ENCODE measurements at places on chromosomes 2 and 18.
A peak's percentile ranks its signal among the peaks of the same experiment; 100 is the strongest.

GRCh38 chr2:105403783-105404698 lies 5.2 kb upstream of the FHL2 start:
- DNase-seq = no peak

DNA sequence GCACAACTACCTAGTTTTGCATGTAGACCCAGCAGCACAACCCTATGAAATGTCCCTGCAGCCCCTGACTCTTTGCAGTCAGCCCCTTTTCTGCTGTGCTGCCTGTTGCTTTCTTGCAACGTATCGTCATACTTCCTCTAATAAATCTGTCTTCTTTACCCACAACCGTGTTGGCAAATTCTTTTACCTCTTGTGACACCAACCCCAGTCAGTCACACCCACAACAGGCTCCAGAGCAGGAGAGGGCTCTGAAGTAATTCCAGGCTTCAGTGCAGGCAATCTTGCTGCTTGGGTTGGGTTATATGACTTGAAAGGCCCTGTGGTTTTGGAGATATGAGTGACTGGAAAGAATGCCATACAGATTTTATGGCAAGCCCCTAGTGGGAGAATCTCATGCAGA lies 79.1 kb upstream of the KCNH7 start:
- no peak for DNase-seq

DNA sequence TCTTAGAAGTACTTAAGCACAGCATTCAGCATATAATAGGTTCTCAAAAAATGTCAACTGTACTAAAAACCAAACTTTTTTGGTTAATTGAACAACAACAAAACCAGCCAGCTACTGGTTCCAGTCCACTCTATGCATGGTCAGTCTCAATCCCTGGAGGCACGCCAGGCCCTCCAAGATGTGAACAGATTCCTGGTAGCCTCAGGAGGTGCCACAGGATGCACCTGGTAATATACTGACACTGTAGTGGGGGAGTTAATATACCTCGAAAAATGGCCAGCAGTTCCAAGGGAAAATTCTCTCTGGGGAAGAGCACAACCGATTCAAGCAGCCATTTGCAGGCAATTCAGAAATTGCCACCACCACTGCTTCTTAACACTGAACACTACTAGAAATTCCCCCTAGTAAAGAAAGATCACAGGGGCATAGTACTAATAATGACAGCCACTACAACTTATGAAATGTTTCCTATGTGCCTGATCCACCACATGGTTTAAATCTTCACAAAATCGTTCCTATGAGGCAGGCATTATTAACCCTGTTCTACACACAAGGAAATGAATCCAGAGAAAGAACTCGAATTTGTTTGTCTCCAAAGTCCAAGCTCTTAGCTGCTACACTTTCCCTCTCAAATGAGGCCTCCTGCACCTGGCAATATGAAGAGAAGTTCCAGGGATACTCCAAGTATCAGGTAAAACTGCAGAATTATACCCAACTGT lies 3.4 kb downstream of the MGAT4A start:
- DNase-seq = no peak

DNA sequence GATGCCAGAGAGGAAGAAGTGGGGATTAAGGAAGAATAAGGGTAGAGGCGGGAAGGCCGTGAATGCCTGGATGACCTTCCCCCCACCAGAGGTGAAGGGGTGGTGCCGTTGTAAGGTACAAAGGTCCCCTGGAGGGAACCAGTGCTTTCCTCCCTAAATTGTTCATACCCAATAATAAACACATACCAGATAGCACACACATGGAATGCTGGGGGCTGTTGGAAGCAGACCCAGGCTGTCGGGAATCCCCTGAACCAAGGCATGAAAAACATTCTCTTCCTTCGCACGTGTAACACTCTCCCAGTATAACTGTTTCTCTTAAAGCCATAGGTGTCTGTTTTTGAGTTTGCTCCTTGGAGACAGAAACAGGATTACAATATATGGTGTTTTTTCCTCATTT lies 107.1 kb upstream of the CTAGE1 start:
- DNase-seq = no peak

DNA sequence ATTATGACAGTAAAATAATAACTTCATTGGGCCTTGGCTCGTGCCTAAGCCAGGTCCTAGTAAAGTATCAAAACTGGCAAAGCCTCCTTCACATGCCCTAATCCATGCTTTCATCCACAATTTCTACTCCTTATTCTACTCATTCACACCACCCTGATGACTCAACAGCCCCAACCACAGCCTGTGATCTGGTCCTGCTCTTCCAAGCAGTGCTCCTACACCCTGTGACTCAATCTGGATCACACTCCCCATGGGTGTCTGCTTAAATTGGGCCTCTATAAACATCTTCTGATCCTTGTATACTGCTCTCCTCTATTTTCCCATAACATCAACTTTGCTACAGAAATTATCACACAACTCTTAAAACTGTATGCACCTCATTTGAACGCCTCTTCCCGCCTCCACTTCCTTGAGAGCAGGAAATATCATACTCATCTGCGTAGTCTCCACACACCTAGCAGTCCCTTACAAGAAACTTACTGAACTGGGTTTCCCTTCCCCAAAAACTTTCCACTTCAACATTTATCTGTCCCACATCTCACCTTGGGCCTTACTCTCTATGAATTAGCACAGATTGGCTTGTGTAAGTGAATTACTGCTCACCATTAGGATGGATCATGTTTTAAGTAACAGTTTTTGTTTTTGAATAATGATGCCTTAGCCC lies 15.9 kb downstream of the GTF3C3 start:
- peak; percentile 36 for DNase-seq

DNA sequence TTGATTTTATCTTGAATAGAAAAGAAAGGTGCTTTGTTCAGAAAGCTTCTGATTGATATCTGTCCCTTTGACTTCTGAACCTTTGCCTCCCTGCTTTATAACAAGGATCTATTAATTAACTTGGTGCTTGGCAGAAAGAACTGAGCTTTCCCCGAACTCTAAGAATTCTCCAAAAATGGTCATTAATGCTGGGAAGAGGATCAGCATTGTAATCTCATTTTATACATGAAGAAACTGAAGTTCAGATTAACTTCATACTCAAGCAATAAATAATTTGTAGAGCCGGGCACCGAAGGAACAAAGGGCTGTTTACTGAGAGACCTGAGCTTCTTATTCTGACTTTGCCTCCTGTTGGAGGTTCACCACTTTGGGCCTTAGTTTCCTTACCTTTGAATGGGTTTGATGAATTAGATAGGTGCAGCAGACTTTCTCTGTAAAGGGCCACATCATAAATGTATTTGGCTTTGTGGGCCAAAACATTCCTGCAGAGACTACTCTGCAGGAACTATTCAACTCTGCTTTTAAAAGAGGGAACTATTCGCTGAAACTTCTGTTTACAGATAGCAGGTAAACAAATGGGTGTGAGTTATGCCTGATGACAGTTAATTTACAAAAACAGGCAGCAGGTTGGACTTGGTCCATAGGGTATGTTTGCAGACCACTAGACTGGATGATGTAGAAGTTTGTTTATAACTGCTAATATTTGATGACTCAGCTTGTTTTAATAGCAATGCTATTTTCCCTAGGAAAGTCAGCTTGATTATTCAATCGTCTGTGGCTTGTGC lies 272.9 kb downstream of the TGIF1 start:
- no peak for DNase-seq

- no peak for DNase-seq
These were observed 46.3 kb downstream of the RTN4 start for GRCh38 chr2:55003706-55004639.

DNA sequence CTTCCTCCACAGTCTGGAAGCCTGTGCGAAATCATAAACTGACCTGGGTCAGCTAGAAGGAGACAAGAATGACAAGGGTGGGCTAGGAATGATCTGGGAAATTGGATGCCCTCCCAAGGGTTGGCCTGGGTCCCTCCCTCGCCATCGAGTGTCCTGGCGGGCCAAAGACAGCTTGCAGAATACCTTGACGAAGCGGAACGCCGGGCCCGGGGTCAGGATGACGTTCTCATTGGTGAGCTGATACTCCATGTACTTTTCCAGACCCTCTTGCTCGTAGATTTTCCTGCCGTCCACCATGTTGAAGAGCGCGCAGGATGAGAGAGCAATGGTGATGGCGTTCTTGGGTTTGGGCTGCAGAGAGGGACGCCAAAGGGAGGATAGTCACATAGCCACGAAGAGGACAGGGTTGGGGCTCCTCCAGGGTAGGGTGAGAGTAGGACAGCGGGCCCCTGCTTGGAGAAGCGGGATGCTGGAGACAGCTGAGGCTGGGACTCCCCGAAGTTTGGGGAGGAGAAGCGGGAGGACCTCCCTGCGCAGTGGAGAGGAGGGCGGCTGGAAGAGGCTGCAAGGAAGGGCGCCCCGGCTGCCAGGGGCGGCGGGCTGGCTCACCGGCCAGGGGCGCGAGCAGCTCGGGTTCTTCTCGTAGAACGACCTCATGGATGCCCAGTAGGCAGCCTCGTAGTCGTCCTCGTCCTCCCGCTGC lies 5.3 kb downstream of the NT5C1B start:
- DNase-seq = no peak

Measured in stimulated activated CD4-positive, alpha-beta T cell treated with anti-CD3 and anti-CD28 coated beads, Interleukin-1b, Interleukin-23, amount 100 ng/mL, for 24 hours (primary cell).